NCI-H524 (cell line): ENCODE measurements at places on chromosomes 16 and 17.

- peak; percentile 53 for DNase-seq
These were observed 7.9 kb upstream of the NDRG4 start for GRCh38 chr16:58492066-58492465.

GRCh38 chr17:59778996-59779395 is 71.5 kb downstream of the VMP1 start:
- no peak for DNase-seq

- peak; percentile 60 for DNase-seq
These were observed 1.9 kb downstream of the CMC2 start for GRCh38 chr16:81004646-81005353.

- peak; percentile 94 for DNase-seq
These were observed at the start of gene CAMKK1 for GRCh38 chr17:3893003-3893719. TSS of gene CAMKK1 (minus strand) at chr17:3893053. CDS start at chr17:3885687, 7,366 bp downstream.

DNA sequence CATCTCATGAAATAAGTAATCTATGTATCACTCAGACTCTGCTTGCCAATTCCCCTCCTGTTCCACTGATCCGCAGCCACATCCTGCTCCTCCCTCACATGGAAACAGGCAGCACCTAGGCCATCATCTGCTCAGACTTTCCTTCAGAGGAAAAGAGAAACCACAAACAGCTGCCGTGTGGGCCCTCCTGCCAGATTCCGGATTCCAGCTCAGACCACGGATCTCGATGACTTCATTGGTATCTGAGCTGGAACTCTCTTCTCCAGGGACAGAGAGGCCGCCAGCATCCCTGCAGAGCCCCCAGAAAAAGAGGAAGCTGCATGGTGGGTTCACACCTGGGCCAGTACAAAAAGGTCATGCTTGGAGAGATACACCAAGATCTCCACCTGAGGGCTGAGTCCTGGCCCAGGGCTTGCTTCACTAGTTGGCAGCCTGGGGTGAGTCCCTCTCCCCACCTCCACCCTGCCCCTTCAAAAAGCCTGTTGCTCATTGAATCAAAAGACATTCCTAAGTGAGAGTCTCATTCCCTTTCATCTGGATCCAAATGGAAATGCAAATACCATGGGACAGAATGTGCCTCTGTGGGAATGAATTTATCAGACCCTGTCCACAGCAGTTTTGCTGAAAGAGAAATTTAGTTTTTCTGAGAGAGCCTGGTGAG is 47.2 kb downstream of the HOXB1 start:
- no peak for DNase-seq

GRCh38 chr17:48095611-48096010 is 5.7 kb downstream of the CBX1 start:
- DNase-seq: no peak
